Stimulated activated CD8-positive, alpha-beta memory T cell treated with anti-CD3 and anti-CD28 coated beads, Interleukin-2, amount 100 ng/mL, for 48 hours (primary cell): ENCODE measurements at places on chromosomes 1 and 21.

- no peak for DNase-seq
Observed at GRCh38 chr1:227437495-227438008, 119.3 kb upstream of the CDC42BPA start.

- no peak for DNase-seq
Observed at GRCh38 chr1:167825419-167826079, 88.4 kb downstream of the ADCY10 start.

DNA sequence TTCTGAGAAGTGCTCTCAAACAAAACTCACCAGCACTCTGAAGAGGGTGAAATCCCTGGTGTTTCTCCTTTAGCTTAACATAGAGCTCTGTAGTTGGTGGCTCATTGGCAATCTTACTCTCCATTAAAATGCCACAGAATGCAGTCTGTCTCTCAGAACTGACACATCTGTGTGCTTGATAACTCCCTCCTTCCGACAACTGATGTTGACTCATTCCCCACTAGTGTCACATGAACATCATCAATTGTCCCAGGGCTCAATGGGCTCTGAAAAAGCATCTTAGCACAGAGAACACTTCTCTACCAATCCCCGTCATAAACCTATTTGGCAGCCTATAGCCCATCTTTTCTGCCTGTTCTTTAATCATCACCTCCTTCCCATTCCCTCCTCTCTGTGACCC, 133.2 kb upstream of the ZC3H11B start:
- DNase-seq: no peak

DNA sequence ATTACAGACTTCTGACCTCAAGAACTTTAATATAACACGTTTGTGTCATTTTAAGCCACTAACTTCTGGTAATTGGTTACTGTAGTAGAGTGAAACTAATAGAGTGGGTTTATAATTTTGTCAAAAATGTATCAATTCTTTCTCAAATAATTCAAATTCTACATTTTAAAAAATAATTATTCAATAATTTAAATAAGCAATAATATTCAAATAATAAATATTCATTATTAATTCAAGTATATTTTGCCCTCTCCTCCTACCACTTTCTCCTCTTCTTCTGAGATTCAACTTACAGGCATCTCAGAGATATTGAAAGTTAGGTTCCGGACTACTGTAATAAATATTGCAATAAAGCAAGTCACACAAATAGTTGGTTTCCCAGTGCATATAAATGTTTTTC, 1107.1 kb downstream of the KCNT2 start:
- no peak for DNase-seq
